ENCODE measurements at places on chromosomes 11 and 22.

GRCh38 chr22:28943501-28943879 lies 60.1 kb downstream of the ZNRF3 start:
- H3K4me1 ChIP-seq: no peaks in the 10 kb centered on the region
- H3K36me3 ChIP-seq: no peaks in the 10 kb centered on the region
- H3K27ac ChIP-seq: no peak overlapping the region
- no peak for DNase-seq

DNA sequence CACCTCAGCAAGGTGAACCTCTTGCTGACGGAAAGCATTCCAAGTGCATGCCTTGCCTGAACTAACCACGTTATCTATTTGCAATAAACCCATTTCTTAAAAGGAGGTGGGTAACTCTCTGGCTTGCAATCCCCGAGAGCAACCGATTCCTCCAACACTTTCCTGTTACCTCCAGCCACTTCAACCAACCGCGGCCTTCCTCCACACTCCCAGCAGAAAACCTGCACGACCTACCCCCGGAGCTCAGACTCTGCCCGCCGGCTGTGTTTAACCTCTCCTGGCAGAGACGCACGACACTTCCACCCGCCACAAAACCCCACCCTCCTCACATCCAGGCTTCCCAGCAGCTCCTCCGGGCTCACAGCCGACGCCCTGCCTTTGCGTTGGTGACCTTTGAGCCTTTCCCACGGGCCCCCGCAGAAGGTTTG lies 708 bp downstream of the SCO2 start:
- H3K27ac ChIP-seq: peak overlapping the region; percentile 84
- 0 out of 2 replicates have a peak, but pooled peaks cover 6% of the 10 kb centered on the region for H3K36me3 ChIP-seq
- H3K4me3 ChIP-seq: peak overlapping the region; percentile 77
- H3K27me3 ChIP-seq: no peaks in the 10 kb centered on the region

DNA sequence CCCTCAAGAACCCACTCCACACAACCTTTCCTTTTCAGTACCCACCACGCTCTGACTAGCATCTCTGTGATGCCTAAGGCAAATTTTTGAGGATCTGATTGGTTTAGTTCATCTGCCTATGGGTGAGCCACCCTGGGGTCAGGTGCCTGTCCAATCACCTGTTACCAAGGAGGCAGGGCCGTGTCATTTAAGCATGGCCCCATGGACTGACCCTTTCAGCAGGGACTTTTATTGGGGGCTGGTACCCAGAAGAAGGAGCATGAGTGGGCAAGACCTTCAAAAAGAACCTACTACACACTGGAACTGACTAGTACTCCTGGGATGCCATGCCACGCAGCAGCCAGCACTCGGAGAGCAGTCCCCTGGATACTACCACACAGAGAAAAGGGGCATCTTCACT lies 28.4 kb downstream of the C11orf91 start:
- H3K36me3 ChIP-seq: peaks cover 8% of the 10 kb centered on the region
- DNase-seq: no peak
- H3K27ac ChIP-seq: peak overlapping the region; percentile 90
- H3K27me3 ChIP-seq: no peaks in the 10 kb centered on the region
- H3K4me3 ChIP-seq: no peak overlapping the region
- H3K4me1 ChIP-seq: peaks cover 53% of the 10 kb centered on the region

DNA sequence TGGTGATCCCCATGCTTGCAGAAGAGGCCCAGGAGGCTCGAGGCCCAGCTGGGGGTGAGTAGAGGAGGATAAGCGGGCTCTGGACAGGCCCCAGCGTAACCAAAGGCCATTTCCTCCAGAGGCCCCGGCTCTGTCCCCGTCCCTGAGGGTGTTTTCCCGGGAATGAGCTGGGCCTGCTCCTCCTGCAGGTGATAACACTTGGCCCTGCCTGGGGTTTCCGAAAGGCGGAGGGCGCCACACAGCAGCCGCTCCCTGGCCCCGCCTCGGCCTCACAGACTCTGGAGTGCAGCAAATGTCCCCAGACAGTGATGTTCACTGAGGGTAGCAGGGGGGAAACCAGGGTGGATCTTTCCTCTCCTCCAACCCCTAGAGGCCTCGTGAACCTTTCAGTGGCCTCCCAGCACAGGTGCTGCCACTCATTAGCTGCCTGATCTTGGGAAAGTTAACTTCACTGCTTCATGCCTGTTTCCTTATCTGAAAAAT lies 10.5 kb upstream of the MGAT3 start:
- DNase-seq: no peak
- no peaks in the 10 kb centered on the region for H3K27me3 ChIP-seq
- no peaks in the 10 kb centered on the region for H3K4me1 ChIP-seq

DNA sequence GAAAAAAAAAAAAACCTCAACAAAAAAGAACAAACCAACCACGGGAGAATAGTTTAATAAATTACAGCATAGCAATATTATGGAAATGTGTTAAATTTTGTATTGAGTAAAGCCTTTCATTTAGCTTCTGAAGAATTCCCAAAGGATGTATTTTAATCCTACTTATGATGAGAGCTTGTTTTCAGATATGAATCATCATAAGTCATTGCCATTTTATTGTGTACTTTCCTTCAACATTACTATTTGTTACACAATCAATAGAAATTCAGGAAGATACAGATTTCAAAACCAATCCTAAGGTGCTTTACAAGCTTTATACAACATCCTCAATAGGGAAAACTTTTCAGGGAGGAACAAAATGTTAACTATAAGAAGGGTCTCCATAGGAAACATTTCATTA lies 200.6 kb upstream of the CTSC start:
- peak; percentile 78 for DNase-seq
- no peak overlapping the region for H3K4me3 ChIP-seq
- no peaks in the 10 kb centered on the region for H3K27me3 ChIP-seq
- H3K27ac ChIP-seq: no peak overlapping the region
- no peaks in the 10 kb centered on the region for H3K36me3 ChIP-seq

GRCh38 chr22:35835267-35835997 lies 117.8 kb downstream of the APOL5 start:
- H3K4me3 ChIP-seq: peak overlapping the region; percentile 97
- H3K36me3 ChIP-seq: 0 out of 2 replicates have a peak, but pooled peaks cover 9% of the 10 kb centered on the region
- H3K27ac ChIP-seq: peak overlapping the region; percentile 95
- peaks cover 49% of the 10 kb centered on the region for H3K4me1 ChIP-seq

DNA sequence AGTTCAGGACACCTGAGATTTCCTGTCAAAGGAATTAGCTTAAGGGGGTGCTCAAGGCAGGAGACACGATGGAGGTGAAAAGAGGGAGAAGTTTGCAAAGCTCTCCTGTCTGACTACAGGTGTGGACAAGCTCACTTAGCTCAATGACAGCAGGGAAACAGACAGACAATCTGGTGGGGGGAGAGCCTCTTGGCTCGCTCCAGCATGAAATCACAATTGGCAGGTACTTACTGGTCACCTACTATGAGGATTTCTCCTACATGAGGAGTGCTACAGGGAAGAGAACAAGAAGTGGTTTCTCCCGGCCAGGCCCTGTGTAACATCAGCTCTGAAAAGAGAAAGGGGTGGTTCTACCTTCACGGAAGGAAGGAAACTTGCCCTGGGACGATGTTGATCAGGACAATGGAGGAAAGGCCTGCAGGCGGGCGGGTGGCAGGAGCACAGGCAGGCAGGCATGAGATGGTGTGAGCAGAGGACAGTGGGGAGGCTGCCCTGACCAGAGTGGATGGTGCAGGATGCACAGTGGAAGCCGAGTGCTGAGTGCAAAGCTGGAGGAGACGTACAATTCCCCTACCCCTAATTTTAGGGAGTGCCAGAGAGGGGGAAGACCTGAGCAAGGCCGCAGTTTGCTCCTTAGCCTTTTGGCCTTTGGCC lies 57.9 kb upstream of the CRTAM start:
- H3K4me3 ChIP-seq: no peak overlapping the region
- no peak overlapping the region for H3K27ac ChIP-seq
- H3K4me1 ChIP-seq: peaks cover 27% of the 10 kb centered on the region
- H3K36me3 ChIP-seq: no peaks in the 10 kb centered on the region
- DNase-seq: no peak
- no peaks in the 10 kb centered on the region for H3K27me3 ChIP-seq

GRCh38 chr11:462107-462890 lies 12.2 kb downstream of the PTDSS2 start:
- no peak overlapping the region for H3K4me3 ChIP-seq
- no peaks in the 10 kb centered on the region for H3K4me1 ChIP-seq
- no peaks in the 10 kb centered on the region for H3K36me3 ChIP-seq
- no peaks in the 10 kb centered on the region for H3K27me3 ChIP-seq
- H3K27ac ChIP-seq: no peak overlapping the region
- DNase-seq: no peak

- H3K27me3 ChIP-seq: no peaks in the 10 kb centered on the region
- H3K4me1 ChIP-seq: 0 out of 2 replicates have a peak, but pooled peaks cover 10% of the 10 kb centered on the region
- no peak overlapping the region for H3K27ac ChIP-seq
- no peak for DNase-seq
- no peak overlapping the region for H3K4me3 ChIP-seq
- no peaks in the 10 kb centered on the region for H3K36me3 ChIP-seq
Observed at GRCh38 chr22:30744224-30744623, 49.5 kb downstream of the OSBP2 start.

GRCh38 chr11:130787092-130787616 lies 129.1 kb downstream of the SNX19 start:
- no peak overlapping the region for H3K27ac ChIP-seq
- no peak overlapping the region for H3K4me3 ChIP-seq
- DNase-seq: peak; percentile 30
- no peaks in the 10 kb centered on the region for H3K27me3 ChIP-seq
- H3K4me1 ChIP-seq: peaks cover 36% of the 10 kb centered on the region
- H3K36me3 ChIP-seq: no peaks in the 10 kb centered on the region

GRCh38 chr11:71213696-71214552 lies 38.5 kb downstream of the SHANK2 start:
- no peak overlapping the region for H3K27ac ChIP-seq
- H3K36me3 ChIP-seq: no peaks in the 10 kb centered on the region
- no peak overlapping the region for H3K4me3 ChIP-seq
- DNase-seq: no peak
- peaks cover 2% of the 10 kb centered on the region for H3K27me3 ChIP-seq

GRCh38 chr11:86440305-86440716 lies 65.6 kb downstream of the CCDC81 start:
- peaks cover 17% of the 10 kb centered on the region for H3K4me1 ChIP-seq
- H3K27me3 ChIP-seq: no peaks in the 10 kb centered on the region
- H3K27ac ChIP-seq: peak overlapping the region; percentile 55
- DNase-seq: peak; percentile 84
- H3K4me3 ChIP-seq: no peak overlapping the region

DNA sequence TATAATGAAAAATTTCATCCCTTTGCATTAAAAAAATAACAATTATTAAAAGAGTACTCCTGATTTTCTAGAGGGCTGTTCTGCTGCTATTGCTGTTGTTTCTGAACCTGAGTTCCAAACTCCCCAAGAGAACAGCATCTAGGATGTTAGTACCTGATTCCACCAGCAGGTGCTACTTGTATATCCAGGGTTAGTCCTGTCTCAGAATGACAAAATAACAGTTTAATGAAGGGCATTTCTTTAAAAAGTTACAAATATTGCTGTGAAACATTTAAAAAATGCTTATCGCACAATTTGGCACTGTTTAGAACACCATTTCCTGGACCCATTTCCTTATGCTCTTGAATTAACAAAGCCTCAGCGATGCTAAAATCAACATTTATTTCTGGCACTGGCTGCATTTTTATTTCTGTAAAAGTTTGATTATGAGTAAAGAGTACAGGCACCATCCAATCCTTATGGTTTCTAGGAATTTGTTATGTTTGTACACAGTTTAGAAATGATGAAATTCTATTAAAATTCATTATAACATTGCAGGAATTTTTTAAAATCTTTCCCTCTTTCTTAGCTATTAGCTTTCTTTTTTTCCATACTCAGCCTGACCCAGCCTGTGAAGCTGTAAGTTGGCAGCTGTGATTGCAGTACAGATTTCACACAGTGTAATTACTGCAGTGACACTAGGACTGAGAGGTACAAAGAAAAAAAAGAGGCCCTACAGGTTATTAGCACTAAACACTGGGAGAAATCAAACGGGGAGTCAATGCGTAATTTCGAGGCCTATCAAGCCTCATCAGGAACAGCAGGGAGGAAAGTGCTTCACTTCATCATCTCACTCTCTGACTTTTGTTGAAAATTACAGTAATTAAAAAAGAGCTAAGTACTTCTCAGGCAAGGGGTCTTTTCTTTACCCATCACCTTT lies 208.8 kb downstream of the DCDC1 start:
- no peak overlapping the region for H3K4me3 ChIP-seq
- no peaks in the 10 kb centered on the region for H3K36me3 ChIP-seq
- no peak overlapping the region for H3K27ac ChIP-seq

- H3K4me3 ChIP-seq: no peak overlapping the region
- peaks cover 17% of the 10 kb centered on the region for H3K4me1 ChIP-seq
- DNase-seq: peak; percentile 63
- 0 out of 2 replicates have a peak overlapping the region, but pooled peaks have one; percentile 12 for H3K27ac ChIP-seq
- H3K27me3 ChIP-seq: no peaks in the 10 kb centered on the region
- H3K36me3 ChIP-seq: no peaks in the 10 kb centered on the region
Observed at GRCh38 chr22:20998411-20999336, 3.2 kb downstream of the THAP7 start.

Measured in GM23248 (cell line).